ENCODE measurements at places on chromosomes 13 and 19.

- no peak for DNase-seq
Observed at GRCh38 chr13:110563463-110563774, 1.9 kb upstream of the RAB20 start.

DNA sequence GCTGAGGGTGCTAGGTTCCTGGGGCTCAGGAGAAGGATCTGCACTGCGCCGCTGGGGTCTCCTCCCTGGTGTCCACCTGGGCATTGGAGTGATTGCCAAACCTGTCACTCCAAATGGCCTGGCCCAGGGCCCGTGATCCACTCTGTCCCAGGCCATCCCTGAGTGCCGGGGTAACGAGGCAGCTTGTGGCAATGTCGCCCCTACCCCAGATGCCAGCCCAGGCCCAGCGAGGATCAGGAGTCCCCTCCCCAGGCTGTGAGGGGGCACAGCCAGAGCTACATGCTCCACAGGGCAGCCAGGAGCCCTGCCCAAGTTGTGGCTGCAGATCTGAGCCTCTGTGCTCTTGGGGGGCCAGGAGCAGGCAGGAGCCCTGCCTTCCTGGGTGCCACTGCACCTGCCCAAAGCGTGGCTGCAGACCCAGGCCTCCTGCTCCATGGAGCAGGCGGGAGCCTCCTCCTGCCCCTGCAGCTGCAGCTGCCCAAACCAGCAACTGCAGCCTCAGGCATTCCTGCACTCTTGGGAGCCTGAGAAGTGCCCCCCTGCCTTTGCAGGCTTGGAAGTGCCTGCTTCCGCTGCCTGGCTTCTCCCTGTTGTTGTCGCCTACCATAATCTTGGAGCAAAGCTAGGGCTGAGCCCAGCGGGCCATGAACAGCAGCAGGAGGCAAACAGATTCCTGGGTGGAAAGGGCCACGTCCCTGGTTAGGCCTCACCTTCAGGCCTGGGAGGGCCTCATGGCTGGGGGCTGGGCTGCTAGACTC is 4.6 kb downstream of the IGFL4 start:
- no peak for DNase-seq

DNA sequence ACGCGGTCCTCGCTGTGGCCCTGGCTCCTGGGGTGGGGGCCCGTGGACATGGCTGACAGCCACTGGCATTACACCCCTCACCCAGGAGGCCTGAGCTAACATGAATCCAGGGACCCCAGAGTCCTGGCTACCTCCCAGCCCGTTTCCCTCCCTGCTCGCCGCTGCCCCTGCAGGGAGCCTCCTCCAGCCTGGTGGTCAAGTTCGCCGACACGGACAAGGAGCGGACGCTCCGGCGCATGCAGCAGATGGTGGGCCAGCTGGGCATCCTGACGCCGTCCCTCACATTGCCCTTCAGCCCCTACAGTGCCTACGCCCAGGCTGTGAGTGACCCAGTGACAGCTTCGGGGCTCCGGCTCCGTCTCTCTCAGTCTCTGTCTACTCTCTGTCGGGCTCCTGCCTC is 56.6 kb downstream of the CELF5 start:
- DNase-seq: no peak

DNA sequence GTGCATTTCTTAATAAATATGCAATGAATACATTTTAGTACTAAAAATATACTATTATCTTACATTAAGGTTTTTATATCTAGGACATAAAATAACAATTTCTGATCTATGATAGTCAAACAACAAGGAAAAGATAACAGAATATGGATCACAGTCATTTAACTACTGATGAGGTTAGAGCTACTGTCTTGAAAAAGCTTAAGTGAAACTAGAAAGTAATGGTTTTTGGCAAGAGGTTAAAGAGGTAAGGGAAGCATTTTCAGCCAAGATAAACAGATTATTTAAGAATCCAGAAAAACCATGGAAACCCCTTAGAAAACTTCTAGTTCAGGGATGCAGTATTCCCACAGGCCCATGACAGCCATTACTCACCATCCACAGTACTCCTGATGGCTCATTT is 787.4 kb downstream of the DACH1 start:
- peak; percentile 36 for DNase-seq

GRCh38 chr13:113771709-113772331 is 12.8 kb downstream of the TMEM255B start:
- no peak for DNase-seq

GRCh38 chr13:113979791-113980471 is 6.1 kb upstream of the C13orf46 start:
- no peak for DNase-seq

DNA sequence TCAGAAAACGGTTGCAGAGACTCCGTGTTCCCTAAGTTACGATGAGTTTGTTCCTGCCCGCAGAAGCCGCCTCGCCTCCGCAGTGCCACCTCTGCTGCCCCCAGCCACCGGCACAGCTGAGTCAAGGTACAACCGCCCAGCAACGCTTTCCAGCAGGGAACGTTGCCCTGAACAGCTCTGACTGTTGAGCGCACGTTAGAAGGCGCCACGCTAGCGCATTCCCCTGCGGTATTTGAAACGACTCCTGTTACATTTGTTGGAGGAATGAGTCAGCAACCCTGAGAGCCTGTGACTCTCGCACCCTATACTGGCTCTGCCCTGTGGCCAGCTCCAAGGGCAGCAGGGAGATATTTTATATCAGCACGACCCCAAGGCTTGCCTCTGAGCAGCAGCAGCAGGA is 302.8 kb downstream of the TEX29 start:
- DNase-seq: no peak

Measured in brain microvascular endothelial cell (primary cell).